ENCODE measurements at places on chromosomes 6 and 20.
A peak's percentile ranks its signal among the peaks of the same experiment; 100 is the strongest.

- DNase-seq = no peak
Observed at GRCh38 chr6:53727748-53728147, 62.2 kb upstream of the KLHL31 start.

DNA sequence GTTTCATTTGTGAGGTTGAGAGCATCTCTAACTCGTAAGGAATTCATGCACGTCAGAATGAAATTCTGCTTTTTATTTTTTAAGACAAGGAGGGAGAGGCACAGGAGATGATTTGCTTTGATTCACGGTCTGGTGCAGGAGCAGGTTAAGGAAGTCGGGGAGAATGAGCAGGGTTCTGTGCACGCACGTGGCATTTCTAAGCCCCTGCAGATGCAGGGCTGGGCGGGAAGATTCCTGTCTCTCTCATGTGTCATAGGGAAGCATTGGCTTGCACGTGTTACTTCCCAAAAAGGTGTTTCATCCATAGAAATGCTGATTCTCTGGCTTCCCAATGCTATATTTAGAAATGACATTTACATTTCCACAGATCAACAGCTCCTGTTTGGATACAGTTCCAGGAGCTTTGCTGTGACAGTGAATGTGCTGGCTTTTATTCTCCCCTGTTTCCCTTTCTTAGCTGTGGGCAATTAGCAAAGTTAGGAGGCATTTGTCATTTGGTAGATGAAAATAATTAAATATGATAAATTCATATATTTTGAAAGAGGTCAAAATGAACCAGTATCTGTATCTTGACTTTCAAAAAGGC, 119.7 kb upstream of the ZFP64 start:
- DNase-seq = no peak

DNA sequence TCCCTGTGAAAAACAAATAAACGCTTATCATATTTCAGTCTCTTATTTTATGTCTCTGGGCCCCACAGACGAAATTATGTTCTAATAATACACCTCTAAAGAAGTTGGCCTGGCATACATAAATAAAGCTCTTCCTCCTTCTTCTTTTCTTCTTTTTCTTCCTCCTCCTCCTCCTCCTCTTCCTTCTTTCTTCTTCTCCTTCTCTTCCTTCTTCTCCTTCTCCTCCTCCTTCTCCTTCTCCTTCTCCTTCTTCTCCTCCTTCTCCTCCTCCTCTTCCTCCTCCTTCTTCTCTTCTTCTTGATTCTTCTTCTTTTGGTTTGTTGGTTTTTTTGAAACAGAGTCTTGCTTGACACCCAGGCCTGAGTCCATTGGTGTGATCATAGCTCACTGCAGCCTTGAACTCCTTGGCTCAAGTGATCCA, 41.8 kb upstream of the PTPN1 start:
- DNase-seq = no peak

GRCh38 chr6:72783666-72784065, 161.8 kb downstream of the KCNQ5 start:
- no peak for DNase-seq

- DNase-seq = no peak
Observed at GRCh38 chr6:35178932-35179832, 34.6 kb upstream of the SCUBE3 start.

GRCh38 chr6:166598441-166599138, 12.1 kb upstream of the RAMACL start:
- DNase-seq = no peak

DNA sequence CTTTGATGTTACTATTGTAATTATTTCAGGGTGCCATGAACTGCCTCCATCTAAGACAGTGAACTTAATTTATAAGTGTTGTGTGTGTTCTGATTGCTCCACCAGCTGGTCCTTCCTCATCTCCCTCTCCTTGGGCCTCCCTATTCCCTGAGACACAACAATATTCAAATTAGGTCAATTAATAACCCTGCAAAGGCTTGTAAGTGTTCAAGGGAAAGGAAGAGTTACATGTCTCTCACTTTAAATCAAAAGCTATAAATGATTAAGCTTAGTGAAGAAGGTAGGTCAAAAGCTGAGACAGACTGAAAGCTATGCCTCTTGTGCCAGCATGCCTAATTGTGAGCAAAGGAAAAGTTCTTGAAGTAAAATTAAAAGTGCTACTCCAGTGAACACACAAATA, 35.5 kb upstream of the TMEM217 start:
- no peak for DNase-seq

GRCh38 chr6:113588646-113589045, 268.5 kb upstream of the MARCKS start:
- no peak for DNase-seq

- no peak for DNase-seq
Observed at GRCh38 chr20:32455171-32455900, 97.2 kb downstream of the ASXL1 start.

DNA sequence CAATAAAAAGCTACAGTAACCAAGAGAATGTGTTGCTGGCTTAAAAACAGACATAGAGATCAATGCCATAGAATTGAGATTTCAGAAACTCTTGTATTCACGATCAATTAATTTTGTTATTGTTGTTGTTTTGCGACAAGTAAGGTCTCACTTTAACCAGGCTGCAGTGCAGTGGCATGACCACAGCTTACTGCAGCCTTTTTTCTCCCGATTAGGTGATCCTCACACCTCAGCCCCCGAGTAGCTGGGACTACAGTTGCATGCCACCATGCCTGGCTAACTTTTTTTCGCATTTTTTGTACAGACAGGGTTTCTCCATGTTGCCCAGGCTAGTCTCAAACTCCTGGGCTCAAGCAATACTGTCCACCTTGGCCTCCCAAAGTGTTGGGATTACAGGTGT, 42.2 kb downstream of the RANBP9 start:
- no peak for DNase-seq

DNA sequence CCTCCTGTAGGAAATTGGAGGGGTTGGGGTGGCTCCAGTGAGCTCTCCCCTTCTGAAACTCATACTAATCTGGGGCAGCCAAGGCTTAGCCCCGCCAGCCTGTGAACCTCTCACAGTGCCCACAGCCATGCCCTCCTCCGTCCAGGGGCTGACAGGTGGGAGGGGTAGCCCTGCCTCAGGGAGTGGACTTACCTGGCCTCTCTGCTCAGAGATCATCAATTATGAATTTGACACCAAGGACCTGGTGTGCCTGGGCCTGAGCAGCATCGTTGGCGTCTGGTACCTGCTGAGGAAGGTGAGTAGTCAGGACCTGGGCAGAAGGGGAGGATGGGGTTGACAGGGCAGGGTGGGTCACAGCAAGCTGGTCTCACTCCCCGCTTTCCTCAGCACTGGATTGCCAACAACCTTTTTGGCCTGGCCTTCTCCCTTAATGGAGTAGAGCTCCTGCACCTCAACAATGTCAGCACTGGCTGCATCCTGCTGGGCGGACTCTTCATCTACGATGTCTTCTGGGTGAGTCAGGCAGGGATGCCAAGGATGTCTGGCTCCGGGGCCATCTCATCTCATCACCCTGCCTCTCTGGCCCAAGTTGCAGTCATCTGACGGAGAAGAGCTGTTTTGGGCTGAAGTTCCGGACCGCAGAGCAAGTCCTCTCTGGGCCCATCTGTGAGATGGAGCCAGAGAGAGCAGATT, 34.7 kb downstream of the HM13 start:
- no peak for DNase-seq

- peak; percentile 50 for DNase-seq
Observed at GRCh38 chr6:33118525-33119123, 42.8 kb downstream of the HLA-DPB1 start.

DNA sequence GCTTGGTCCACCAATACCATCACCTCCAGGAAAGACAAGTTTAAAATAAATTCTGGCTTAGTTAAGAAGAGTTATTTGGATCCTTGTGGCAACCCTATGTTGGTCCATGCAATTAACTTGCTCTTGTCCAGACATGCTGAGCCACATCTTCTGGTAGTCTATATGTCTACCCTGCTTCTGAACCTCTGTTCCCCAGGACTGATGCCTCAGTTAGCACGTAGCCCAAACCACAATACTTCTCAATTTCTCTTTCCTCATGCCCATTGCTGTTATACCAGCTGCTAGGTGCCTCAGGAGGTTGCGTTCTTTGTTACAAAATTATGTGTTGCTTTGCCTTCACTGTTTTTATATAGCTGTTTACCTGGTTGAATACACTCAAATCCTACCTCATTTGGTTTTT, 116.4 kb upstream of the KCNQ5 start:
- no peak for DNase-seq

GRCh38 chr6:36852481-36853147, 13.4 kb upstream of the CPNE5 start:
- no peak for DNase-seq

DNA sequence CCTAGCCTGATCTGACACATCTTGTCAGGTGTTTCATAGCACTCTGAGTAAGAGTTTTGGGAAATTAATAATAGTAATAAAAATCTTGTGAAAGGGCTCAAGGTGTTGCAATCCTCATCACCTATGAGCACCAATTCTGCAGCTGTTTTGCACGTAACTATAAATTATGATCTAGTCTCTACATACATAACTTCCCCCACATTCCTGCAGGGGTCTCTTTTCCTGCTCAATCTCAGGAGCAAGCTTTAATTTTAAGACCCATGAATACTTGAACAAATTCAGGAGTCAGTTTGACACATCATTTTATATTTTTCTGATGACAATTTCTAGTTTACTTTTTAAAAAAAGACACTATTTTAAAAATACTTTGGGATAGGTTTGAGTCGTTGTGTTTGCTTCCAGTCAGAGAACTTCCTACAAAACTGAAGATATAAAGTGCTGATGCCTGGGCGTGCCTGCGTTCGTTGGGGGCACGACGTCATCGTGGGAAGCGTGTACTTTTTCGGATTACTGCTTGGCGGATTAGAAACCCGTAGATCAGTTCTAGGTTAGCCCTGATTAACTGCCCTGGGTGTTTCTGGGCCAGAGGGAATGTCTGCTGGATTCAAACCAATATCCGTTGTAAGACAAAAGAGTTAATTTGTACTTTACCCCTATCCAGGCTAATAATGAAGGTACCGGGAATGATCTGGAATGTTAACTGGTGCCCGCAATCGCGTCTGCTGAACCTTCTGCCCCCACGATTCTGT, 1.0 kb upstream of the E2F3 start:
- no peak for DNase-seq

DNA sequence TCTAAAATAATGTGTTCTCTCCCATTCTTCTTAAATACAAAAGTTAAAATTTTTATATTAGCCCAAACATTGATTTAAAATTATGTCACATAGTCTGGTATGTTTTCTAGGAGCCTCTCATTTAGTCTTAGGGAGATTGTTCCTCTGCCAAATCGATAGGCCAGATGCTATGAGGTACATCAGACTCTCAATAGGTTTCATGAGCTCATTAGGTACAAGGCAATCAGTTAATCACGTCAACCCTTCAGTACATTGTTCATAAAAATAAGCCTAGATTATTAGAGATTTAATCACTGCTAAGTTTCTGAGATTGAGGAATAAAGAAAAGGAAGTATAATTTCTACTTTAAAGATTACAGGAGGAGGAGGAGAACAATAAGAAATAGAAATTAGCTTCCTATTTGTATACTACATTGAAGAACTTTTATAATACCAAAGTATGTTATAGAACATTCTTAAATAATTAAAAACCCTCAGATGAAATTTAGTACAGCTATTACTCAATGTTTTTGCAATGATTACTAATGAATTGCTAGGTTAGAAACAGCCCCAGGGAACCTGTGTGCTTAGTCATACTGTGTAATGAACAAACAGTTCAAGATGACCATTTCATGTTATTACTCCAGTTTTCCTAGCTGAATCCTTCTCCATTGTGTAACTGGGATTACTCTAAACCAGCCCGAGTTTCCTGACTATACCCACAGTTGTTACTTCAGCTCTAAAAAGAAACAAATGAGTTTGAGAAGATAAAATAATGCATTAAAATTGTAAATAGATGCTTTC, 117.0 kb downstream of the BMP5 start:
- no peak for DNase-seq

- no peak for DNase-seq
Observed at GRCh38 chr6:24640166-24640565, 5.8 kb downstream of the KIAA0319 start.

GRCh38 chr6:100257793-100258395, 206.8 kb downstream of the SIM1 start:
- no peak for DNase-seq

DNA sequence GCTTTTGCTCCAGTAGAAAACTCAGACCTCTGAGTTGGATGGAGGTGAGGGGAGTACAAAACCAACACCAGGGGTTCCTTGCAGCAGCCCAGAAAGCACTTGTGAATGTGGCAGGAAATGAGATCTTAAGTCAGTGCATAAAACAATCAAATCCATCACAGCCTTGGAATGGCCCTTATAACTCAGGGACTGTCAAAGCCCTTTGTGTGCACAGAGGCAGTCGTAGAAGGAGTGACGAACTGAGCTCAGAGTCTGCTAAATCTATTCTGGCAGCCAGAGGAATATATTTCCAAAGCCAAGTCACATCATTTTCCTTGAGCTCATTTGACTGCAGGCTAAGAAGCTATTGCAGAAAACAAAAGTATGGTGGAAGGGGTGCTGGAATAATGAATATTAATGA, 676.6 kb downstream of the DHX35 start:
- DNase-seq = no peak

DNA sequence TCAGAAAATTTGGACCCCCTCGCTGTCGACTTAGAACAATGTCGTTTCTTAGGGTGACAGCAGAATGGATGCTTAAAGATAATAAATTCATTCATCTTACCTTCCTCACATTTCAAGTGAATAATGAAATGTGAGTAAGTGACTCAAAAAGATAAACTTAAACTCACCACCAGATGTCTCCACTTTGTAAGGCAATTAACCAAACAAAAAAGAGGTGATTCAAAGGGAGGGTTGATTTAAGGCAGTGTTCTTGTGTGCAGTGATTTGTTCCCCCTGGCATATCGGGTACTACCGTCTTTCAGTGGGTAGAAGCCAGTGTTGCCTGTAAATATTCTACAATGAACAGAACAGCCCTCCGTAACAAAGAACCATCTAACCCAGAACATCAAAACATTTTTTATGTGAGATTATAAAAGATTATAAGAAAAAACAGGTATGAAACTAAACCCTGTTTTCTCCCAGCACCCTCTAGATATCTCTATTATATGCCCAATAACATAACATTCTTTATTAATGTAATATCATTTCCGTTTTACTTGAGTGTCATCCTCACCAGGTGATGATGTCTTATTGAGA, 589.7 kb downstream of the CBLN4 start:
- DNase-seq = no peak

DNA sequence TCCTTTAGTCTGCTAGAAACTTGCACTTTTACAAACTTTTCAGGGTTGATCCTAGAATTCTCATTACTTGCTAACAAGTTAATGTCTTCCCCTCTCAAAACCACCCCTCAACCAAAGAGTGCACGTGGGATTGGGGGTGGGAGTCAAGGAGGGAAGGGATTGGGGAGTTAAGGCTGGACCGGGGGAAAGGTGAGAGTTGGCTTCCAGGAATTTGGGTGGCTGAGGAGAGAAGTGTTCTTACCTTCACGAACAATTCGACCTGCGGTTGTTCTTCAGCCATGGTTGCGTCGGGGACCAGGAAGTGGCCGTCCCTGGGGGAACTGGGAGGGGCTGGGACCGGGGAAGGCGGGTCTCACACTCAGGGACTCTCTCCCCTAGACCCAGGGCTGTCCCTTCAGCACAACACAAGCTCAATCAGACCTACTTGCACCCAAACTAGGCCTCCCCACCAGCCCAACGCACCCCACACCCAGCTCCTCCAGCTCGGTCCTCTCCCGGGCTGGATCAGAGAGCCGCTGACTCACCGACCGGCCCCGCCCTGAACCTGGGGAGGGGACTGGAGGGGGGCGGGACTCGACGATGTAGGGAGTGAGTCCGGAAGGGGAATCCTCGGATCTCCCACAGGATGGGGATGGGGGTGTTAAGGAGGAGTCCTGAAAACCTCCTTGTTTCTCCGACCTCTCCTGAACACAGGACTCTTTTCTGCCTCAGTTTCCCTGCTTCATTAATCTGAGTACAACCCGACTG, at the start of gene CLIC1:
Gene CLIC1 (minus strand): TSS at position 510 of the 747 bp plus-strand sequence. CDS start 230 bp downstream, at position 280.
- DNase-seq = no peak
